ENCODE measurements at places on chromosomes 3 and 15. TPM values are rescaled to one million over a fixed set of nuclear protein-coding genes. Genes with fewer than 3 reads are reported as not detected.

- H3K4me1 ChIP-seq = no peaks in the 10 kb centered on the region
- no peaks in the 10 kb centered on the region for H3K27me3 ChIP-seq
- no peaks in the 10 kb centered on the region for H3K36me3 ChIP-seq
- no peak overlapping the region for H3K4me3 ChIP-seq
- no peak for DNase-seq
These were observed 487.7 kb upstream of the RASGRP1 start for GRCh38 chr15:39052323-39052705.

GRCh38 chr3:52429779-52430415 lies 15.0 kb downstream of the SEMA3G start:
- no peak overlapping the region for H3K4me3 ChIP-seq
- DNase-seq = peak; percentile 28
- H3K4me1 ChIP-seq = peaks cover 4% of the 10 kb centered on the region
- no peaks in the 10 kb centered on the region for H3K36me3 ChIP-seq

- H3K27ac ChIP-seq = no peak overlapping the region
- no peaks in the 10 kb centered on the region for H3K36me3 ChIP-seq
- H3K4me3 ChIP-seq = no peak overlapping the region
- H3K27me3 ChIP-seq = no peaks in the 10 kb centered on the region
- no peak for DNase-seq
These were observed 1129.6 kb downstream of the OTOL1 start for GRCh38 chr3:162626172-162626571.

GRCh38 chr3:122941228-122942206 lies 86.0 kb downstream of the SEMA5B start:
- H3K4me3 ChIP-seq = no peak overlapping the region
- peaks cover 49% of the 10 kb centered on the region for H3K27me3 ChIP-seq
- H3K27ac ChIP-seq = no peak overlapping the region
- H3K36me3 ChIP-seq = no peaks in the 10 kb centered on the region
- DNase-seq = no peak

GRCh38 chr3:151379083-151379734 lies 5.3 kb downstream of the P2RY12 start:
- H3K4me3 ChIP-seq = no peak overlapping the region
- no peak overlapping the region for H3K27ac ChIP-seq
- no peak for DNase-seq
- H3K27me3 ChIP-seq = no peaks in the 10 kb centered on the region
- H3K36me3 ChIP-seq = no peaks in the 10 kb centered on the region
- no peaks in the 10 kb centered on the region for H3K4me1 ChIP-seq

DNA sequence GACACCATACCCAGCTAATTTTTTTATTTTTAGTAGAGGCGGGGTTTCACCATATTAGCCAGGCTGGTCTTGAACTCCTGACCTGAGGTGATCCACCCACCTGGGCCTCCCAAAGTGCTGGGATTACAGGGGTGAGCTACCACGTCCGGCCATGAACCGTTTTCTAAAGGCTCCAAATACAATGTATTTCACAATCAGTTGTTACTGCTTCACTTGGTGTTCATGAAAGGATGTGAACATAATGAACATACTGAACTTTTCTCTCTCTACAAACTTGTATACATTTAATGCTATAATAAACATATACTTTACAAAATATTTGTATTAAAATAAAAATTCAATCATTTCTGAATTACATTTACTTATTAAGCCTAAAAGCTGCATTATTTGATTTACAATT lies 28.9 kb downstream of the TBL1XR1 start:
- H3K27ac ChIP-seq = no peak overlapping the region
- DNase-seq = no peak
- no peak overlapping the region for H3K4me3 ChIP-seq

- no peaks in the 10 kb centered on the region for H3K27me3 ChIP-seq
- H3K27ac ChIP-seq = no peak overlapping the region
- no peak overlapping the region for H3K4me3 ChIP-seq
- no peak for DNase-seq
- H3K4me1 ChIP-seq = no peaks in the 10 kb centered on the region
These were observed 53.0 kb downstream of the IQGAP1 start for GRCh38 chr15:90441027-90441426.

DNA sequence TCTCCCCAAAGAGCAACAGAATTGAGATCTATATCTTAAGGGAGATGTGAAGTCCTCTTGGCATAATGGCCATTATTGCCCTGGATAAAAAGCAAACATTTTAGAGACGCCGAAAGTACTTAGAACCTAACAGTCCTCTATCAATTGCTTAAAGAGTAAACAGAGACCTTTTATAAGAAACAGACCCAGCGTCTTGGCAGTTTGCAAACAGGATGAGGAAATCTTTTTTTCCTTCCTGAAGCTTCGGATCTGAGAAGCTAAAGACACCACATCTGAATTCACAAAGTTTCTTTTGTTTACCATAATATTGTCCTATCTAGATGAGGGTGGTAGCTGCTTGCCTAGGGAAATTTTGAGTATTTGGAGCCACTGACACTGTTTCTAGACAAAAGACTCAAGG lies 59.9 kb upstream of the LIMD1 start:
- peaks cover 15% of the 10 kb centered on the region for H3K4me1 ChIP-seq
- no peak overlapping the region for H3K27ac ChIP-seq
- H3K27me3 ChIP-seq = no peaks in the 10 kb centered on the region
- H3K4me3 ChIP-seq = no peak overlapping the region

GRCh38 chr3:13285007-13285567 lies 135.0 kb downstream of the NUP210 start:
- no peak for DNase-seq
- no peaks in the 10 kb centered on the region for H3K4me1 ChIP-seq
- peaks cover 45% of the 10 kb centered on the region for H3K27me3 ChIP-seq
- H3K4me3 ChIP-seq = no peak overlapping the region
- peaks cover 1% of the 10 kb centered on the region for H3K36me3 ChIP-seq

DNA sequence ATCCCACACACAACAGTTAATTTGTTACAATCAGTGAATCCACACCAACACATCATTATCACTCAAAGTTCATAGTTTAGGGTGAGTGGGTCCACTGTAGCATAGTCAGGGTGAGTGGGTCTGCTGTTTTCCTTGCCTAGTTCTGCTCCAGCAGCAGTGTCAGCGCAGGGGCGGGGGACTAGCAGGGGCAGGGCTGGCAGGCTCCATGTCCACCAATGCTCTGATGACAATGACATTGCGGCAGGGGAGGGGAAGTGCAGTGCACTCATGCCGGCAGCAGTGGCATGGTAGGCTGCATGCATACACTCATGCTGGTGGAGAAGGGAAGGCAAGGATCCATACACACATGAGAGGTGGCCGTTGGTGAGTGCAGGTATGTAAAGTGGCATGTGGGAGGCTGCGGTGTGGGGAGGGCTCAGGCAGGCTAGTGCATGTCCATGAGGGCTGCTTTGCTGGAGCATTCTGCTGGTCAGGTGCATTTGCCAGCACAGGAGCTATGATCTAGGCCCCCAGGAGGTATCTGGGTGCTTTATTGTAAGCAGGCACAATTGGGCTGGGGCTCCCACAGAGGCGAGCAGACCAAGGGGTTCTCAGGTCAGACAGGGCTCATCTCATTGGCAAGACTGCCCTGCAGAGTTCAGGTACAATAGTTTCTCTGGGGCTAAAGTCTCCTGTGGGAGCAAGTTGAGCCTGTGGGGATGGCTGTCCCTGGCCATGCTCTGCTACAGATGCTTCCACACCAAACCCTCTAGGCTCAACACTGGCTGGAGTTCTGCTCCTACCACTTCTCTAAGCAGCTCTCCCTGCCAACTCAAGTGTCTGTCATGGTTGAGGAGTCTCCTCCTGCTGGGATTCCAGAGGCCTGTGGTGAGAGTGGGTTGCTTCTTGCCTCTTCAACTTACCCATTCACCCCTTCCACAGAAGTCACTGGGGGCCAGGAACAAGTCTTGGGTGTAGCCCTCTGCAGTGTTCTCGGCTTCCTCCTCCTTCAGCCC lies 81.3 kb downstream of the KCNAB1 start:
- H3K4me3 ChIP-seq = no peak overlapping the region
- no peak overlapping the region for H3K27ac ChIP-seq
- no peaks in the 10 kb centered on the region for H3K4me1 ChIP-seq
- DNase-seq = no peak

DNA sequence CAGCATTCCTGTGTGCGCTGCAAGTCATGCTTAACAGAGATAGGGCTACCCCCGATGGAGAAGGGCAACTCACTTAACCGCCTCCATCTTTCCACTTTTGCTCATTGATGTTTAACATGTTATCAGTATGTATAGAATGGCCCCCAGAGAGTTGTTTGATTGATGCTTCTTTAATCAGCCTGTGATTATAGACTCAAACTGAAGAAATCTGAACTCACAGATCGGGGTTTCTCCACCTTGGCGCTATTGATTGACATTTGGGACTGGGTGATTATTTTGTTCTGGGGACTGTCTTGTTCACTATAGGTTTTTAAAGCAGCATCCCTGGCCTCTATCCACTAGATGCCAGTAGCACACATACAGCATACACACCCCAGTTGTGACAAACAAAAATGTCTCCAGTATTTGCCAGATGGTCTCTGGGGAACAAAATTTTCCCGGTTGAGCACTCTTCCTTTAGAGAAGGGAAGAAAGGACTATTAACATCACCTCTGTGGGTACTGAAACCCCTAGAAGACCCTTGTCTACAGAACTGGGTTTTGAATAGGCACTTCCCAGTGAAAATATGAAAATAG lies 54.4 kb downstream of the LARS2 start:
- no peaks in the 10 kb centered on the region for H3K36me3 ChIP-seq
- peaks cover 2% of the 10 kb centered on the region for H3K4me1 ChIP-seq
- no peak overlapping the region for H3K4me3 ChIP-seq
- H3K27ac ChIP-seq = no peak overlapping the region
- no peak for DNase-seq
- no peaks in the 10 kb centered on the region for H3K27me3 ChIP-seq

- DNase-seq = peak; percentile 21
- H3K4me1 ChIP-seq = peaks cover 2% of the 10 kb centered on the region
- no peaks in the 10 kb centered on the region for H3K27me3 ChIP-seq
- no peak overlapping the region for H3K27ac ChIP-seq
- peaks cover 10% of the 10 kb centered on the region for H3K36me3 ChIP-seq
- H3K4me3 ChIP-seq = no peak overlapping the region
These were observed 74.3 kb downstream of the LARS2 start for GRCh38 chr3:45462522-45463265.

- no peaks in the 10 kb centered on the region for H3K27me3 ChIP-seq
- no peak for DNase-seq
- no peak overlapping the region for H3K27ac ChIP-seq
These were observed 171.9 kb downstream of the SYNPR start for GRCh38 chr3:63450023-63450422.

DNA sequence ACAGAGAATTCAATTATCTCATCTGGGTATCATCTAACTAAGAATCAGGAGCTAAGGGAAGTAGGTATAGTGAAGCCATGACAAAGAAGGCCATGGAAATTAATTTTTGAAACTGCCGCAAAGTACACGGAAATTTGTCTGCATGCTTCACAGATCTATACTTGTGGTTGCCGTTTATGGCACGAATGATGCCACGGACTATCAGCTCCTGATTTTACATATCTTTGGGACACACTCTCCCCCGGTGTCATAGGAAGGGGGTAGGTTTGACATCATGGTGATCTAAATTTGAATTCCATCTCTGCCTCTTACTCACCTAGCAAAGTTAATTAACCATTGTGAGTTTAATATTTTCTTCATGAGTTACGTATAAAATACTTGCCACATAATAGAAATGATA lies 14.0 kb downstream of the ARPP21 start:
- no peaks in the 10 kb centered on the region for H3K4me1 ChIP-seq
- DNase-seq = no peak
- no peak overlapping the region for H3K27ac ChIP-seq

GRCh38 chr3:39185959-39186691 lies 6.3 kb downstream of the XIRP1 start:
- DNase-seq = no peak
- peaks cover under 1% of the 10 kb centered on the region for H3K4me1 ChIP-seq
- no peak overlapping the region for H3K4me3 ChIP-seq
- no peaks in the 10 kb centered on the region for H3K27me3 ChIP-seq

DNA sequence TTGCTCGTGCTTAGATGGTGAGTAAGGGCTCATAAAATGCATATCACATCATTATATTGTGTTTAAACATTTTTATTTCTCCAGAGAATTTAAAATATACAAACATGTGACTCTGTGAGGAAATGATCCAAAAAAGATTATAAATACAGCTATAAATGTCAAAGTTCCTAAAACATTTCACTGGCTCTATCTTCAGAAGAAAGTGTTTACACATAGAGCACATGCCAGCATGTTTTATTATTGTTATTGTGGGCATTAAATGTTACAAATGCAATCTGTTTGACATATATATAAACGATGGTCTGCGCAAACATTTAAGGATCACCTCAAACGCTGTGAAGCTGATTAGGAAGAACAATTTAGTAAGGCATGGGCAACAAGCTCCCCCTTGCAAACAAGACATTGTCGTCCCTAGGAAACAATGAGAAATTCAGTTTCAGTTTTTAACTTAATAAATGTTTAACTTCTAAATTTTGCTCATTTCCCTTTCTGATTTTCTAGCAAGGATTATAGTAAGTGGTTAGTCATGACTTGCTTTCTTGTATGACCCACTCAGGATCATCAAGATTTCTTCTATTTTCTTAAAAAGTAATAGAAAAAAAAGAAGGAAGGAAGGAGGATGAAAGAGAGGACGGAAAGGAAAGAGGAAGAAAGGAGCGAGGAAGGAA lies 207.5 kb downstream of the SATB1 start:
- no peaks in the 10 kb centered on the region for H3K36me3 ChIP-seq
- H3K27me3 ChIP-seq = no peaks in the 10 kb centered on the region
- DNase-seq = no peak
- H3K27ac ChIP-seq = no peak overlapping the region
- no peak overlapping the region for H3K4me3 ChIP-seq

GRCh38 chr3:171239757-171240503 lies 213.4 kb upstream of the SLC2A2 start:
- H3K4me1 ChIP-seq = no peaks in the 10 kb centered on the region
- no peak overlapping the region for H3K27ac ChIP-seq
- no peak overlapping the region for H3K4me3 ChIP-seq
- no peaks in the 10 kb centered on the region for H3K27me3 ChIP-seq

GRCh38 chr15:77312523-77312922 lies 107.4 kb downstream of the PEAK1 start:
- no peak overlapping the region for H3K4me3 ChIP-seq
- DNase-seq = peak; percentile 40
- H3K36me3 ChIP-seq = no peaks in the 10 kb centered on the region
- peaks cover 13% of the 10 kb centered on the region for H3K4me1 ChIP-seq
- no peak overlapping the region for H3K27ac ChIP-seq
- no peaks in the 10 kb centered on the region for H3K27me3 ChIP-seq

Gene ACSBG1
- total RNA-seq = not detected

Gene GRIP2
- under 0.01 TPM for total RNA-seq

Gene SKOR1
- not detected for total RNA-seq

Gene TRIM71
- total RNA-seq = not detected

Gene RNF168
- total RNA-seq = 18.1 TPM

Data from IMR-90 (cell line).